ENCODE measurements at places on chromosomes 13 and 19. TPM values are rescaled to one million over a fixed set of nuclear protein-coding genes. Genes with fewer than 3 reads are reported as not detected.

CBLC gene
- not detected for total RNA-seq

SLITRK1 gene
- 11.2 TPM for total RNA-seq

DNA sequence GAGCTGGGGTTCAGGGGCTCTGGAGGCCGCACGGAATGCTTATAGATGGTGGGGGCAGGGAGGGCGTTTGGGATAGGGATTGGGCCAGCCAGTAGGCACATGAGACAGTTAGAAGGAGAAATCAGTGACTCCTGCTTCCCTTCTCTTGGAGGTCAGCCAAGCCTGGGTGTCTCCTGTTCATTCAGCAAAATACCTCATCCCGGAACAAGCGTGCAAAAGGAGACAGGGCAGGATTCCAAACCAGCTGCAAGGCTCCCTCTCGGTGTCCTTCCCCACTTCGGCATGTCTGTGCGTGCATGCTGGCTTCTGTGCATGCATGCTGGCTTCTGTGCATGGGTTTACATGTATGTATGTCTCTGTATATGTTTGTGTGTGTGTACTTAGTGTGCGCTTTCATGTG, 37.3 kb upstream of the PEPD start:
- no peak for DNase-seq

GRCh38 chr13:47813718-47814117, 187.4 kb downstream of the SUCLA2 start:
- no peak for DNase-seq

ZNF285 gene
- 2.3 TPM for total RNA-seq

GRCh38 chr13:24160458-24161009, at the start of gene SPATA13:
SPATA13 (plus strand) TSS chr13:24160720; CDS start chr13:24222930, 62,210 bp downstream.
- peak; percentile 73 for DNase-seq

DNA sequence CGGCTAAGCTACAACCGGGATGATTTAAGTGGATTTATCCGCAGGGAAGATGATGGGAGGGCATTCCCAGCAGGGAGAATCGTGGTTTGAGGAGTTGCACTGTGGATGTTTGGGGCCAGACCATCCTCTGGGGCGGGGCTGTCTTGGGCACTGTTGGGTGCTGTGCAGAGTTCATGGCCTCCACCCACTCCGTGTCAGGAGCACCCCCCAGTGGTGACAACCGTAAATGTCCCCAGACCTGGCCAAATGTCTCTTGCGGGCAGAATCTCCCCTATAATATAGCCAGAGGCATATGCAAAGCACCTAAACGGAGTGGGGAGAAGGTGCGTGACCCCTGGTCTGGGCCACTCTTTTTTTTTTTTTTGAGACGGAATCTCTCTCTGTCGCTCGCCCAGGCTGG, 40.2 kb downstream of the SMIM24 start:
- DNase-seq: no peak

GRCh38 chr13:45784755-45785675, 66.5 kb downstream of the SIAH3 start:
- DNase-seq: no peak

DNA sequence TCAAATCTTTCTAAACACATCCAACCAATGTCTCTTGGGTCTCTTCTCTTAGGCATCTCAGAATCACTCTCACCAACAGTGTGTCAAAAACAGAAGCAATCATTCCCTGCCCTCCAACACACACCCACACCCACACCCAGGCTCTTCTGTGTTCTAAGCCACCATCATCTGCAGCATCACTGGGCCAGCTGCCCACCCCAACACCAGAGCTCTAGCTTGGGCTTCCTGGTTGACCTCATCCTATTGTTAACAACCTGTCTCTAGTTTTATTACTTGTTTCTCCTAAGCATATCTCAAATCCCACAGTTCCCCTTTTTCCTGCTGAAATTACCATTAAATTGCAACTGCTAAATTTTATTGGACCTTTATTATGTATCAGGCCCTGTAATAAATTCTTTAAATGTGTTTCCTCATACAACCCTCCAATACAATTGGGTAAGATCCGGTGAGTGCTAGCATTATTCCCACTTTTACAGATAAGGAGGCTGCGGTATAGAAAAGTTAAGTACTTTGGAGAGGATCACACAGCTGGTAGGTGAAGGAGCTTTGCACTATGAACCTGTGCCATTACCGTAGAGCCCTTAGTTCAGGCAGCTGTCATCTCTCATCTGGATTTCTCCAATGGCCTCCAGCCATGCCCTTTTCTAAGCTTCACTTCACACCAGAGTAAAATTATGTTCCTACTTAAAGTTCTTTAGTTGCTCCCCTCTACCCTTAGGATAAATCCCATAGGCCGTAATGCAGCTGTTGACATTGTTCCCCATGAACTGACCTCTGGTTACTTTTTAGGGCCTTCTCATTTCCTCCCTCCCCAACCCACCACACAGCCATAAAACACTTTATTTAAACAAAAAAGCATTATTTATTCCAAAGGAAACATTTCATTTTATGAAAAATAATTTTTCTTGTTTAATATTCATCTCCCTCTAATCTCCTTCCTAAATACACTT, 227.7 kb downstream of the B3GLCT start:
- no peak for DNase-seq

DNA sequence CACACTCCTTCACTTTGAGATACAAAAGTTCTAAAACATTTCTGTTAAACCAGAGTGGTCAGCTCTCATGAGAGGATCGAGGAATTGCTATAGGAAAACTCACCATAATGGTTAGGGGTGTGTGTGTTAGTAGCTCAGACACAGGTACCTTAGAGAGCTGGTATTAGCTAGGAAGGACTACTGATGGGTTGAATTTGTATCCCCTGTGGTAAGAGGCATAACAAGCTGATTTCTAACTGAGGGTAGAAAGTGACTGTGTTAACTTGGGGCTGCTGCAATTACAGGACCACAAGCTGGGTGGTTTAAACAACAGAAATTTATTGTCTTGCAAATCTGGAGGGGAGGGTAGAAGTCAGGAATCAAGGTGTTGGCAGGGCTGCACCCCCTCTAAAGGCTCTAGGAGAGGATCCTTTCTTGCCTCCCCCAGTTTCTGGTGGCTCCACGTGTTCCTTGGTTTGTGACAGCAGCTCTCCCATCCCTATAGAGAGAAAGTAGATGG, 17.4 kb downstream of the LEUTX start:
- no peak for DNase-seq

DNA sequence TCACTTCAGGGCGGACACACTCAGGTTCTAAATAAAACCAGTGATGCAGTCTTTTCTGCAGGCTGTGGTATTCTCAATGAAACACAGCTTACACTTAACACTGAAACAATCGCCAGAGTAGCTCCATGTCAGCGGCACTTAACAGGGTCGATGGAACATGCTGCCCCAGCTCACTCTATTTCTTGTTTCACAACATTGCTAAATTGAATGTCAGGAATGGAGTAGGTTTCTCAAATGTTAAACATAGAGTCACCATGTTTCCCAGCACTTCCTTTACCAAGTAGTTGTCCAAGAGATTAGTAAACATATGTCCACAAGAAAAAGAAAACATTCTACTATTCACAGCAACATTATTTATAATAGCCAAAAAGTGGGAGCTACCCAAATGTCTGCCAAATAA, 306.9 kb downstream of the SLITRK6 start:
- no peak for DNase-seq

GRCh38 chr13:23561261-23561660, 9.0 kb upstream of the TNFRSF19 start:
- no peak for DNase-seq

DNA sequence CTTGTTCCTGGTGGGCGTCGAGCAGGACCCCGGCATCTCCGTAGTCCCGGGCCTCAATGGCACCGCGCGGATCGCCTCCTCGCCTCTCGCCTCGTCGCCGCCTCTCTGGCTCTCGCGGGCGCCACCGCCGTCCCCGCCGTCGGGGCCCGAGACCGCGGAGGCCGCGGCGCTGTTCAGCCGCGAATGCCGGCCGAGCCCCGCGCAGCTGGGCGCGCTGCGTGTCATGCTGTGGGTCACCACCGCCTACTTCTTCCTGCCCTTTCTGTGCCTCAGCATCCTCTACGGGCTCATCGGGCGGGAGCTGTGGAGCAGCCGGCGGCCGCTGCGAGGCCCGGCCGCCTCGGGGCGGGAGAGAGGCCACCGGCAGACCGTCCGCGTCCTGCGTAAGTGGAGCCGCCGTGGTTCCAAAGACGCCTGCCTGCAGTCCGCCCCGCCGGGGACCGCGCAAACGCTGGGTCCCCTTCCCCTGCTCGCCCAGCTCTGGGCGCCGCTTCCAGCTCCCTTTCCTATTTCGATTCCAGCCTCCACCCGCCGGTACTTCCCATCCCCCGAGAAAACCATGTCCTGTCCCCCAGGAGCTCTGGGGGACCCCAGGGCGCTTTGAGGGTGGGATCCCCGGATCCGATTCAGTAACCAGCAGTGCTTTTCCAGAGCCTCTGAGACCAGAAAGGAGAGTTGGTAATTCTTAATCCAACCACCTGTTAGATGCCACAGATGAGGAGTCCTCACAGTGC, 885 bp downstream of the MLNR start:
- no peak for DNase-seq

- no peak for DNase-seq
Observed at GRCh38 chr13:43782686-43783085, 4.1 kb downstream of the ENOX1 start.

- DNase-seq: no peak
Observed at GRCh38 chr19:42436006-42436405, 6.7 kb downstream of the CXCL17 start.

- no peak for DNase-seq
Observed at GRCh38 chr19:19110410-19111135, 27.7 kb downstream of the TMEM161A start.

DLEU7 gene
- total RNA-seq: not detected

DNA sequence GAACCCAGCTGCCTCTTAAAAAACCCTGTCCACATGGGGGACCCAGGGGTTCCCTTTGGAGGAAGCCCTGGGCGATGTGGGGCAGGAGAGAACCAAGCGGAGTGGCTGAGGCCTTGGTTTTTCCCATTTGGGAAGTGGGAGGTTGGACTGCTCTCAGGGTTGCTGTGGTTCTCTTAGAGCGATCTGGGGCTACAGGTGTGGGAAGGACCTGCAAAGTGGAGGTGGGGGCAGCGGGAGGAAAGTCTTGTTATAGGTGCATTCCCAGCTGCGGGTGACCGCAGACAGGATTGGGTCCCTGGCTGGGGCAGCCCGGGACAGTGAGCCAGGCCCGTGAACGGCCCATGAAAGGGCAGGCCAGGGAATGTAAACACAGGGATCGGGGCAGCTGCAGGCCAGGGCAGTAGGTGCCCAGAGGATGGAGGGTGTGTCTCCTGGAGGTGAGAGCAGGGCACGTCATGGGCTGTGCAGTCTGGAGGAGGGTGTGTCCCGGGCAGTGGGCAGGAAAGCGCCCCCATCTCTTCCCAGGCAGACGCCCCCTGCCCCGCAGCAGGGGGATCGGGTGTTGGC, 814 bp downstream of the SLC25A23 start:
- DNase-seq: no peak

GRCh38 chr13:112772929-112773328, 83.1 kb downstream of the ATP11A start:
- DNase-seq: no peak

- no peak for DNase-seq
Observed at GRCh38 chr19:29635963-29636362, 29.3 kb upstream of the PLEKHF1 start.

MCF2L gene
- total RNA-seq: not detected

TNFSF13B gene
- 0.17 TPM for total RNA-seq

- DNase-seq: peak; percentile 11
Observed at GRCh38 chr19:7947939-7948338, 4.5 kb upstream of the TIMM44 start.

GRCh38 chr19:31261019-31261602, 88.1 kb downstream of the TSHZ3 start:
- DNase-seq: no peak

DNA sequence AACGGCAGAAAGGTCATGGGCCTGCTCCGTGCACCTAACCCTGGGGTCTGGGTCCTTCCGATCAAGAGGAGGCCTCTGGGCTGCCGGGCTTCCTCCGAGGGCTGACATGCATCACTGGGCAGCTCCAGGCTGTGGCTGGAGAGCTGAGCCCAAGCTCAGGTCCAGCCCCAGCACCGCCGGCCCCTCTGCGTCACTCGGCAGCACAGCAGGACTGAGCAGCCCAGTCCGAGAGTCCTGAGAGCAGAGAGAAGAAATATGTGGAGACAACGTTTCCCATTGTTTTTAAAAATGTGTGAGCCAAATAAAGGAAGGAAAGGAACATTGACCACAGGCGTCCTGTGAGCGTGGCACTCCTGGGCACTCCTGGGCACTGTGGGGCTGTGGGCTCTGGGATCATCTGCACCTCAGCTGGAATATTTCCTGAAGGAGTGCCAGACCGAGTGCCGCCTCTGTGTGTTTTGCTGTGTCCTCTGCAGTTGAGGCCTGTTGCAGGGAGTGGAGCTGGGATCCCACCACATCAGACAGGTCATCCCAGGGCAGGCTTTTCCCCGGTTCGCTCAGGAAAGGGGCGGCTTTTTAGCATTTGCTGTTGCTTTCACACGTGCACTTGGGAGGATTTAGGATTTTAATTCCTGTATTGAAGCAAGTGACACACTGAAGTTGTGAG, 37.8 kb upstream of the TFDP1 start:
- no peak for DNase-seq

CLIP3 gene
- total RNA-seq: 85.1 TPM

DNA sequence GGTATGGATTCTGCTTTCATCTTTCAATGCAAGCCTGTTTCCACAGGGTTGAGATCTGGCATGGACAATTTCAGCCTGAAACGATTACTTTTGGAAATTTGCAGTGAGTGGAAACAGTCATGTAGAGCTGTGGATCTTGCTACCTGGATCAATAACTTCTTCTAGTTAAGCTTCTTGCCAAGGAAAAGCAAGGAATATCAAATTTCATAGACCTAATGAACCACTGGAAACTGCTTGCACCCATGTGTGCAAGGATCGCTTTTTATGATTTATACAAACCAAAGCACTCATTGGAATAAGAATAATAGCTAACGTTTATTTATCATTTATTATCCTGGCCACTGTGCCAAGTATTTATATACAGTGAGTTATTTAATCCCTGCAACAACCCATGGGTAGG, 392.8 kb downstream of the KCNRG start:
- DNase-seq: no peak

- no peak for DNase-seq
Observed at GRCh38 chr13:110802260-110802659, 88.8 kb downstream of the ING1 start.

CAPN12 gene
- total RNA-seq: 0.30 TPM

GRCh38 chr19:21848706-21849105, 12.7 kb upstream of the ZNF43 start:
- DNase-seq: no peak

GRCh38 chr19:44585371-44586133, 27.8 kb upstream of the IGSF23 start:
- peak; percentile 61 for DNase-seq

GRCh38 chr19:6744381-6745301, 5.2 kb downstream of the TRIP10 start:
- peak; percentile 94 for DNase-seq

Measured in HFFc6 (cell line).